Esophagus squamous epithelium (tissue), 5 donors: ENCODE measurements at places on chromosomes 16 and 17. TPM values are rescaled to one million over a fixed set of nuclear protein-coding genes. Genes with fewer than 3 reads are reported as not detected.

GRCh38 chr16:54655121-54655590 is 275.5 kb upstream of the IRX5 start:
- DNase-seq = no peak

DNA sequence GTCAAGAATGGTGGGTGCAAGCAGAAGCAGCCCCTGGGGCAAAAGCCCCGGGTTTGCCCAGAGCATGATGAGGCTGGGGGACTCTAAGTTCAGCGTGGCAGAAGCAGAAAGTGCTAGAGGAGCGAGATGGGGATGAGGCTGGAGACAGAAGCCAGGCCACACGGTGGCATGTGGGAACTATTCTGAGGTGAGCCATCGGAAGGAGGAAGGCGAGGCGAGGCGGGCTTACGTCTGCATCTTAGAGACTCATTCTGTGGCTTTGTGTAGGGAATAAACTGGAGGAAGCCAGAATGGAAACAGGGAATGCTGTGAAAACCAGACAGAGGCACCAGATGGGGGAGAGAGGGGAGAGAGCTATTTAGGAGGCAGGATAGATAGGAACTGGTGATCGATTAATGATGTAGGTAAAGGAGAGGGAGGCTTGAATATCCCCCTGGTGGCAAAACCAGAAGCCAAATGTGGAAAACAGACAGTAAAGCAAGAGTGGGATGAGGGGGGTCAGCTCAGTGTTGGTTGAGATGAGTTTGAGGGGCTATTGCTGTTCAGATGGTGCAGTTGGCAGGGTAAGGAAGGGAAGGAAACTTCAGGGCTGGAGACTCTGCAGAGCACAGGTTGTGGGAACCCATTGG is 3.1 kb upstream of the TNFSF13 start:
- no peak for DNase-seq

- no peak for DNase-seq
Measured at GRCh38 chr17:21272881-21273792, 11.4 kb upstream of the MAP2K3 start.

DNA sequence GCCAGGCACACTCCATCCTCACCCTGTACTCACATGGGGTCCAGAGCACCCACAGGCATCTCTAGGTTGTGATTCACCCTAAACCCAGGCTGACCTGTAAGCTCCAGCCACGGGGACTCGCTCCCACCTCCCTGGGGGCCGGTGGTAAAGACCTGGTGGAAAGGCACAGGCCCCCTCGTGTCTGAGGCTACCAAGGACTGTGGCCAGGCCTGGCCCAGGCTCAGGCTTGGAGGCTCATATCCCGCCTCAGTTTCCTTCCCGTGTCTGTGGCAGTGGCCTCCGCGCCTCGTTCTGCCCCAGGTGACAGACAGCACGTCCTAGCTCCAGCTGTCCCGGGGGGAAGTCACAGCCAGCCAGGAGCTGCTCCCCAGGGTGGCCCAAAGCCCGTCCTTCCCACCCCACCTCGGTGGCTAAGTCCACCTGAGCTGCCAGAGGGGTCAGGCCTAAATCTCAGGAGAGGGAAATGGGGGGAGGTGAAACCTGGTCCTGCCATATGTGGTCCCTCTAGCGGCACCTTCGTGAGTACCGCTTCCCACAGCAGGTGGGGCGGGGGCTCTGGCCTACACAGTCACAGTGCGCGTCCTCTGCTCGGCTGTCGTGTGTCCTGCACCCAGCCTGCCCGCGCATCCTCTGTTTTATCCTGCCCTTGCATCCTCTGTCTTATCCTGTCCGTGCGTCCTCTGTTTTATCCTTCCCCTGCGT is 12.6 kb downstream of the CDH15 start:
- no peak for DNase-seq

RSPRY1 gene
- total RNA-seq = 24.2 TPM
